Activated CD4-positive, alpha-beta T cell treated with anti-CD3 and anti-CD28 coated beads, Interleukin-2, amount 10 ng/mL, durations not matched to agents 24 days and 14 days (primary cell): ENCODE measurements at places on chromosomes 12 and 14. TPM values are rescaled to one million over a fixed set of nuclear protein-coding genes. Genes with fewer than 3 reads are reported as not detected.

DNA sequence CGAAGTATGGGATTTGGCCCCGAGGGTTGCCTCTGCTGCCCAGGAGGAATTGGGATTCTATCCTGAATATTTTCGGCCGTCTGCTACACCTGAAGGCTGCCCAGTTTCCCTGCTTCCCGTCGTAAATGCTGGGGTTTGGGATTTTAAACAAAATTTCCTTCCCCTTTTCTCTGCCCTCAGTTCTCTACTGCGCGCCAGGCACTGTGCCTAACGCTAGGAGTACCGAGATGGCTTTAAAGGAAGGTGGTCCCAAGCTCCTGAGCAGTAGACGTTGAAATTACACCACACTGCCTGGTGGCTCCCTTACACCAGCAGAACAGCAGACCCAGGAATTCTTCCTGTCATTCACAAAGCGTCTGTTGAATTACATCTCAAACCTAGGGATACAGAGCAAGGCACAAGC, 566 bp upstream of the PRDM4 start:
- peaks cover 26% of the 10 kb centered on the region for H3K4me1 ChIP-seq
- peaks cover 7% of the 10 kb centered on the region for H3K27me3 ChIP-seq
- H3K27ac ChIP-seq: peak overlapping the region; percentile 88

DNA sequence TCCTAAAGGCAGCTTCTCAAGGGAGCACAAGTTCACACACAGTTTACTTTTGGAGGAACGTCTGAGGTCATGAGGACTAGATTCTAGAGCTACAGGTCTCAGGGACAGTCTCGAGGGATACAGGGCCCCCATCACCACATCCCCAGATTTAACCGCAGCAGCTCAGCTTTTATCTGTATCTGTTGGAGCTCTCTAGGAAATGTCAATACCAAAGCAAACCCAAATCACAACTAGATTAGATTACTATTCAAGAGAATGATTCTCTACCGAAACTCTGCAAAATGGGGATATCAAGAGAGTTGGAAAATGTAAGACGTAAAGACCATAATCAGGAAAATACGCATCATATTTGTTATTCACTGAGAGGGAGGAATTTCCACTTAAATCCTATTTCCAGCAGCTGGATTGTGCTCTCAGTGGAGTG, 4.0 kb upstream of the MYRFL start:
- H3K4me3 ChIP-seq: no peak overlapping the region
- H3K4me1 ChIP-seq: peaks cover under 1% of the 10 kb centered on the region
- H3K27me3 ChIP-seq: no peaks in the 10 kb centered on the region
- H3K27ac ChIP-seq: no peak overlapping the region
- H3K36me3 ChIP-seq: no peaks in the 10 kb centered on the region

- H3K4me3 ChIP-seq: peak overlapping the region; percentile 22
- H3K27ac ChIP-seq: peak overlapping the region; percentile 73
- H3K4me1 ChIP-seq: peaks cover 29% of the 10 kb centered on the region
- H3K36me3 ChIP-seq: peaks cover 8% of the 10 kb centered on the region
These were observed 45.0 kb downstream of the NOPCHAP1 start for GRCh38 chr12:105030820-105031807.

- no peaks in the 10 kb centered on the region for H3K4me1 ChIP-seq
- no peaks in the 10 kb centered on the region for H3K27me3 ChIP-seq
- H3K4me3 ChIP-seq: no peak overlapping the region
- no peak for DNase-seq
These were observed 35.8 kb downstream of the CCNK start for GRCh38 chr14:99516871-99517642.

DNA sequence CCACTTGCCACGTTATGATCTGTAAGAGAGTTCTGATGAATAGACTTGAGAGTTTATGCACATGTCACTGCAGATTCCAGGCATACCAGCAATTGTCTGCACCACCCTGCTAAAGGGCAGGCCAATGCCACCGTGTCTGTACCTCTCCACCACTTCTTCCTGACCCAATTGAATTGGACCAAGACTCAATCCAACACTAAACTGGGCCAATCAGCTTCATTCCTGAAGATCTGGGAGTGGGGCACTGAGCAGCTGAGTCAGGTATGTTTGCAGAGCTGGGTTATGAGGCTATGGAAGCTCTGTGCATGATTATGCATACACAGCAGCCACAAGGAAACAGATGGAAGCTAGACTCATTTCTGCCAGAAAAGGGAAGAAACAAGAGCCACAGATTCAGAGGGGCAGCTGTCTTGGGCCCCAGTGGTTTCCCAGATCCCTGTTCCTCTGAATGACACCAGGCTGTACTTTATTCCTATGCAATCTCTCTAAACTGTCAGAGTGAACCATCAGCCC, 28.0 kb downstream of the DAO start:
- H3K27ac ChIP-seq: no peak overlapping the region
- no peaks in the 10 kb centered on the region for H3K36me3 ChIP-seq
- peaks cover 13% of the 10 kb centered on the region for H3K27me3 ChIP-seq
- no peaks in the 10 kb centered on the region for H3K4me1 ChIP-seq

- H3K4me1 ChIP-seq: peaks cover 26% of the 10 kb centered on the region
- DNase-seq: no peak
- no peaks in the 10 kb centered on the region for H3K27me3 ChIP-seq
- peaks cover 17% of the 10 kb centered on the region for H3K36me3 ChIP-seq
These were observed 9.4 kb downstream of the EP400 start for GRCh38 chr12:131959116-131959515.

Gene RNASE1
- not detected in 2 replicates for total RNA-seq
